Umbilical cord (tissue), 2 donors: ENCODE measurements at places on chromosomes 4 and X. TPM values are rescaled to one million over a fixed set of nuclear protein-coding genes. Genes with fewer than 3 reads are reported as not detected.

Gene TLL1
- total RNA-seq: 2.6 TPM

Gene RTL5
- 5.1 TPM for total RNA-seq

Gene EDNRA
- total RNA-seq: 35.4 TPM

Gene MAGEA2B
- not detected for total RNA-seq

Gene OPN1MW
- not detected for total RNA-seq

Gene PPP4R3C
- total RNA-seq: 0.24 TPM

Gene AFP
- total RNA-seq: 0.72 TPM

Gene MGARP
- 21.2 TPM for total RNA-seq

Gene HERC5
- 0.72 TPM for total RNA-seq

Gene TRIML2
- not detected for total RNA-seq

Gene ARHGAP6
- total RNA-seq: 5.1 TPM

Gene FAM9B
- 1.2 TPM for total RNA-seq

Gene CDKN2AIP
- 15.2 TPM for total RNA-seq

Gene NDNF
- total RNA-seq: 6.3 TPM

Gene BGN
- 90.8 TPM for total RNA-seq

Gene VCX3A
- total RNA-seq: not detected

Gene CPE
- total RNA-seq: 151 TPM

Gene PAGE4
- total RNA-seq: 2.6 TPM

Gene CENPVL2
- not detected for total RNA-seq

Gene ARMCX6
- 29.4 TPM for total RNA-seq

Gene ZNF330
- total RNA-seq: 46.2 TPM

Gene ACSL1
- 154 TPM for total RNA-seq

Gene SNX12
- 54.7 TPM for total RNA-seq

Gene CTSO
- total RNA-seq: 40.9 TPM

Gene PAGE2B
- not detected for total RNA-seq
